Activated CD4-positive, alpha-beta T cell treated with anti-CD3 and anti-CD28 coated beads, Interleukin-2, amount 10 ng/mL, durations not matched to agents 7 days and 5 days (primary cell): ENCODE measurements at places on chromosomes 1 and 21.

- DNase-seq: no peak
Observed at GRCh38 chr1:198780376-198780775, 141.5 kb downstream of the PTPRC start.

- DNase-seq: no peak
Observed at GRCh38 chr1:169100208-169100607, 6.3 kb upstream of the ATP1B1 start.

- no peak for DNase-seq
Observed at GRCh38 chr21:26795412-26795805, 49.8 kb downstream of the ADAMTS1 start.

GRCh38 chr1:192140382-192140781, 17.9 kb upstream of the RGS18 start:
- no peak for DNase-seq

- DNase-seq: no peak
Observed at GRCh38 chr1:58436615-58437297, 109.8 kb downstream of the OMA1 start.

- peak; percentile 63 for DNase-seq
Observed at GRCh38 chr1:151047925-151048644, 534 bp downstream of the C1orf56 start.
